ENCODE measurements at places on chromosomes 1 and 21. TPM values are rescaled to one million over a fixed set of nuclear protein-coding genes. Genes with fewer than 3 reads are reported as not detected.

- DNase-seq = peak; percentile 94
Measured at GRCh38 chr1:205319081-205320018, 2.2 kb downstream of the NUAK2 start.

The PIAS3 gene
- 65.9 TPM for total RNA-seq

The STX12 gene
- 10.7 TPM for total RNA-seq

DNA sequence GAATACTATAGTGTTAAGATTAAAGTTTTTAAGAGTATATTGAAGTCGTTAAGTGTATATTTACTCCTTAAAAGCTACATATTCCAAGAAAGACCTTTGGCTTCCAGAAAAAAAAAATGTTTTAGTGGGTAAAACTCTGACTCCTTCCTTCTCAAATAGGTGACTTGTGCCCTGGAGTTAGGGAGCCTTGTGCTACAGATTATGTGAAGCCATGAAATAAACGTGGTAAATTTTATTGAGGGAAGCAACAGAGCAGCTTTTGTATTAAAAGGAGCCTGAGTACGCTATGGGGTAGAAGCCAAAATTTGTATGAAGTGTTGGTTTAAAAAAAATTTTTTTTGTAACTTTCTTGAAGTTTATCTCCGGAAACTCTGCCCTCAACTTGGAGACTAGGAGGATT is 994 bp downstream of the RO60 start:
- no peak for DNase-seq

The KRTAP19-1 gene
- not detected for total RNA-seq

DNA sequence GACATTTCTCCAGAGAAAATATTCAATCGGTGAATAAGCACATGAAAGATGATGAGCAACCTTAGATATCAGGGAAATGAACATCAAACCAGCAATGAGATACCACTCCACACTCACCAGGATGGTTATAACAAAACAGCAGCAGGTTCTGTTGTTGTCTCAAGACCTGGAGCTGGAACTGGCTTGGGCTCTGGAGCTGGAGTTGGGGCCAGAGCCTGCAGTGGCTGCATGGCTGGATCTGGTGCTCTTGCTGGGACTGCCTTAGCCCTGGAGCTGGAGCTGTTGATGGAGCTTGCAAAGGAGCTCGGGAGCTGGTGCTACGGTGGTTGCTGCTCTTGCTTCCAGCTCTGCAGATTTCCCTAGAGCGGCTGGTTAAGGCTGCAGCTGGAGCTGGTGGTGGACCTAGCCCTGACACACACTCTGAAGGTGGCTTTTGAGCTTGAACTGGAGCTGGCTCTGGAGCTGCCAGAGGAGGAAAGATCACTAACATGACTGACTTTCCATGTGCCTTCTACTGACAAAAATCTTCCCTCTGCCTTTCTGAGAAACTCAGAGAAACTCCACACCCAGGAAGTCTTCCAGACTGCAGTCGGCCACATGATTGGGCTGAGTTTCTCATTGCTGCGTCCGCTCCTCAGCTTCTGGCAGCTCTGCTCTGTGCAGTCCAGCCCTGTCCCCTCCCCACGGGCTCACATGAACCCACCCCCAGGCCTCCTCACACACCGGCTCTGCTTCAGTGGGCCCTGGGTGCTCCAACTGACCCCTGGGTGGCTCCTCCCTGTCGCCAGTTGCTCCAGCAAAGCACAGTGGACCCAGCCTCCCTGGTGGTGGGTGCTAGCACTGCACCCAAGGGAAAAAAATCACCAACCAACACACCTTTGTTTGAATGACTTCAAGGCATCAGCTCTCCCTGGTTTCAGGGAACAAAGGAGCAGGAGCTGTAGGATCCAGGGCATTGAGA is 139.1 kb upstream of the FMN2 start:
- no peak for DNase-seq

DNA sequence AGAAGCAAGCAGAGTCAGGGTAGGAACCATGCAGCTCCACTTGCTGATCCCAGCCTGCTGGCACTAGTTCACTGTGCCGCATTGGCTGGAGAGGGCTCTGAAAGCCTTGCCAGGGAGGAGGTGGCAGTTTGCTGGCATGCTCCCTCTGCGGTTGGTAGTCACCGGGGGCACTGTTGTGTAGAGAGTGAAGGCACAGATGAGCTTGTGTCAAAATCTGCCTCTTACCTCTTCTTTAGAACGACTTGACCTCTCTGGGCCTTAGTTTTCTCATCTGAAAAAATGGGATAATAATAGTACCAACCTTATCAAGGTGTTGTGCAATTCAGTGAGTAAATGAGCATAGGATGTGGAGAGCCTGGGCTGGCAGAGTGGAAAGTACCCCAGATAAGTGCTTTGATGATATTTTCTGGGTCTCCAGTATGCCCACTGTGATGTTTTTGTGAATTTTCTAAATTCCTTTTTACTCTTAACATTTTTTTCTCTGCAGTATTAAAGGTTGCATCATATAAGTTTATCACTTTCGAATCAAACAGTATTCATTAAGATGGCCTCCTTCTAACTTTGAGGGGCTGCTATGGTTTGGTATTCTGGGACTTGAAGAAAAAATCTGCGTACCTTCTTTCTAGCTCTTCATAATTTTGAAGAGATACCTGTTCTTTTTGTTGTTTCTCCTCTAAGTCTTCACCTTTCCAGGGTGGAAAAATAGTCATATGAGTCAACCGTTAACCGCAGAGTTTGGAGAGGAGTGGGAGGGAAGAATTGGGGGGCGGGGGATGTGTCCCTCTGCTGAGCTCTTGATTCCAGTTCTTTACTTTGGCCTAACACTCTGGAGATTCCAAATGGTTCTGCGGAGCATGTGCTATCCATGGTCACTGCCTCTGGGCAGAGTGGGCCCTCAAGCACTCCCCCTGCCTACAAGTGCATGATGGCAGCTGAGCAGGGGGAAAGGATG is 26.8 kb downstream of the SZRD1 start:
- DNase-seq = no peak

The INSRR gene
- not detected for total RNA-seq
